Activated CD4-positive, alpha-beta T cell treated with anti-CD3 and anti-CD28 coated beads, Interleukin-2, amount 50 U/mL, for 16 hours (primary cell): ENCODE measurements at places on chromosomes 2 and 18.

DNA sequence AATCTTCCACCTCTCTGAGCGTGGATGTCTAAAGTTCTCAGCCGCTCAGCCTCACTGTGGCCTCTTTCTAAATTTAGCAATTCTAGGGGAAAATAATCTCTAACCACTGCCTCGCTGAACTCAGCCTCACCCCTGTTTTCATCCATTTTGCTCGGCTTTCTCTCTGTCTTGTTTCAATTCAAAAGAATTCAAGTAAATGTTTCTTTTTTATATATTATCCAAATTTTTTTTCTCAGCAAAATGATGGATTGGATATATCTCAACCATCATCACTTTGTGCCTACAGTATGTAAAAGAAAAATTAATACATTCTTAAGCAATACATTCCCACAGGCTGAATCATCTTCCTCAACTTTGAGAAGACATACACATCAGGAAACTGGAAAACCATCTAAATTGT lies 24.0 kb upstream of the GALNT5 start:
- DNase-seq = no peak

DNA sequence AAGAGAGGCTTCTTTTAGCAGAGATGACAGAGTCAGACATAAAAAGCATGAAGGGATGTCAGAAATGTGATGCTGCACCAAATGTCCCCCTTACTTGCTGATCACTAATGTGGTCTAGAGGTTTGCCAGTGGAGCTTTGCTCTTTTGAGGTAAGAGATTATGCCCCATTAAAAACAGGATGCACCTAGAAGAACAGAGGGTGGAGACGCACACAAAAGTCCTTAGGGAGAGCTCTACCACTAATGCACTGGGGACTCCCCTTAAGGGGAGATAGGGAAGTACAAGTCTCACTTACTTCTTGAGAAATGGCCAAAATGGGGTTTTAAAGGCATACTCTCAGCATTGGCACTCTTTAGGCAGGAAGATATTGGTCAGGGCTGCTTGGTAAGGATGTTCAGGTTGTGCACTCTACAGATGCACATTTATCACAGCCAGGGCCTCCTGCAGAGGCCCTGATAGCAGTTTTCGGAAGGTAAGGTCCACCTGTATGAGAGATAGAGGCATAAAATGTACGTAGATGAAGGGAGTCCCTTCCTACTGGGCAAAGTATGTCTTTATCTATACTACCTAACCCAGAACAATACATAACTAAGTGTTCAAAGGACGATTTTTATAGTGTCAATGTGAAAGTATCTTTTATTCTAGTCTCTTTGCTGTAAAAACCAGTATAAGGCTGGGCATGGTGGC lies 17.0 kb upstream of the SCYGR1 start:
- DNase-seq = no peak

- no peak for DNase-seq
Measured at GRCh38 chr2:219079417-219079816, 18.7 kb upstream of the IHH start.

DNA sequence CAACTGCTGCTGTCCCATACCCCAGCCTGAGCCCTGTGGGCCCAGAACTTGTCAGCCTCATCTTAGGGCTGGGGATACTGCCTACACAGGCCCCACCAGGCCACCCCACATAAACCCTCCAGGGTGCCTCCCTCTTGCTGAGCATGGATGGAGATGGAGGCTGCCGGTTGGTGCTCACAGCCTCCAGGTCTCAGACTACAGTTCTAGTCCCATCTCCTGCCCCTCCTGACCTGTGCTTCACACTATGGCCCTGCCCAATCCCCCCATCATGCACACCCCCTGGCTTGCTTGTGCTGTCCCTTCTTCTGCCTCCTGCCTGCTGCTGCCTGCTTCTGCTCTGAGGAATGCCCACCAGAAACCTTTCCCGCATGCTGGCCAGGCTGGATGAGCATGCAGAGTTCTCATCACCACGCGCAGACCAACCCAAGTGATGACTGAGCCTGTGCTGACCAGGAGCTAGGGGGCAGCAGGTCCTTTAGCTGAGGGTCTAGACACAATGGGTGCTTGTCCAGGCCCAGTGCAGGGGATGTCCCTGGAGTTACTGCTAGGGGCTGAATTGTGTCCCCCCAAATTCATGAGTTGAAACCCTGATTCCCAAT lies 138.4 kb upstream of the HS6ST1 start:
- no peak for DNase-seq
